Type B pancreatic cell (in vitro differentiated cells): ENCODE measurements at places on chromosomes 4 and X. TPM values are rescaled to one million over a fixed set of nuclear protein-coding genes. Genes with fewer than 3 reads are reported as not detected.

Gene CPE
- 111 and 149 TPM in 2 replicates for total RNA-seq

GRCh38 chrX:41491267-41492004 is 44.3 kb downstream of the NYX start:
- no peak for DNase-seq

Gene ARHGAP24
- 10.9 and 11.7 TPM in 2 replicates for total RNA-seq

GRCh38 chr4:151313306-151314009 is 11.9 kb downstream of the SH3D19 start:
- DNase-seq: no peak

GRCh38 chr4:2560167-2560566 is 23.7 kb downstream of the FAM193A start:
- no peak for DNase-seq

Gene KLB
- 0.43 and 0.62 TPM in 2 replicates for total RNA-seq

DNA sequence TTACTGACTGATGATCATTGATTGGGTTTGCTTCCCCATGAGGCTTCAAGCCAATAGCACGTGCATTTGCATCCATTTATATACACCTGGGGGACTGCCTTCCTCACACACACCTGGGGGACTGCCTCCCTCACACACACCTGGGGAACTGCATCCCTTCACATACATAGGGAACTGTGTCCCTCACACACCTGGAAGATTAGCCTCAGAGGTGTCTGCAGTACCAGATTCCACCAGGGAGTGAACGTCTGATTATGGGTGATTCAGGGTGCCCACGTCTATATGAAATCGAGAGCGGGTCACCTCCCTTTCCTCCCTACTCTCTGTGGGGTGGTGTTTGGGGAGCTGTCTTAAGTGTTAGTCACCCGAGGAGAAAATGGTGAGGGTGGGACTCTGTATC is 16.9 kb downstream of the CD99 start:
- no peak for DNase-seq

Gene VCX2
- not detected in 2 replicates for total RNA-seq

DNA sequence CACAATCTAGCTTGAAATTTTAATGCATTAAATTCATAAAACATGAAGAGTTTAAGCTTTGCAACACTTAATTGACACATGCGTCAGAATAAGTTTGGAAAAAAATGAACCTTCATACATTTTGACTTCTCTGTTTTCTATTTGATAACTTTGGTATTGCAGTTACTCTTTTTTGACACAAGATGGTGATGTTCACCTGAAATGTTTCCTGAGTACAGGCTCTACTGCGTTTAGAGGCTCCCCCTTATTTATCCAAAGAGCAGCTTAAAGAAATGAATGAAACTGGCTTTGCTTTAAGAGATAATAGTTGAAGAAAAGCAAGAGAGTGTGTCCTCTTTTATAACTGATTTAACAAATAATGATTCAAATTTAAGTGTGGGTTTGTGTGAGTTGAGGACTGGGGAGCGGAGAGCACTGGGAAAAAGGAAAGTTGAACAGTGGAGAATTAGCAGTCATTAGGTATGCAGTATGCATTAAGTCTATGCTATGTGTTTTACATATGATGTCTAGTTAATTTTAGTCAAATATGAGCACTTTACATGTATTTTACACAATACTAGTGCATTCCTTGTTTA is 180.6 kb upstream of the NUDT6 start:
- DNase-seq: no peak

DNA sequence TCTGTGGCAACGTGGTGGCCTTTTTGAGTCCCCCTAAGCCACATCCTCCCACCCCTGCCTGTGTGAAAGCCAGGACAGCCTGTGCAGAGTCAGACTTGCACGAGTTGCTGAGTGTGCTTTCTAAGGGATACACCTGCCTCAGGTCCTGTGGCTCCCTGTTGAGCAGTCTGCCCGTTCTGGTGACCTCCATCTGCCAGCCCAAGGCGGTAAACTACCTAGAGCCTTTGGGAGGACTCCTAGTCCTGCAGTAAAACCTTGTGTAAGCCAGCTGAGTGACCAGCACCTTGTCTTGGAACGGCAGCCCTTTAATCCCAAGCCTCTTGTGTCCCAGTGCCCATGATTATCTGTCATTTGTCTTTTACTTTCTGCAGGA is 69.3 kb downstream of the NBDY start:
- no peak for DNase-seq

Gene DNAJB14
- total RNA-seq: 39.8 and 43.5 TPM in 2 replicates

DNA sequence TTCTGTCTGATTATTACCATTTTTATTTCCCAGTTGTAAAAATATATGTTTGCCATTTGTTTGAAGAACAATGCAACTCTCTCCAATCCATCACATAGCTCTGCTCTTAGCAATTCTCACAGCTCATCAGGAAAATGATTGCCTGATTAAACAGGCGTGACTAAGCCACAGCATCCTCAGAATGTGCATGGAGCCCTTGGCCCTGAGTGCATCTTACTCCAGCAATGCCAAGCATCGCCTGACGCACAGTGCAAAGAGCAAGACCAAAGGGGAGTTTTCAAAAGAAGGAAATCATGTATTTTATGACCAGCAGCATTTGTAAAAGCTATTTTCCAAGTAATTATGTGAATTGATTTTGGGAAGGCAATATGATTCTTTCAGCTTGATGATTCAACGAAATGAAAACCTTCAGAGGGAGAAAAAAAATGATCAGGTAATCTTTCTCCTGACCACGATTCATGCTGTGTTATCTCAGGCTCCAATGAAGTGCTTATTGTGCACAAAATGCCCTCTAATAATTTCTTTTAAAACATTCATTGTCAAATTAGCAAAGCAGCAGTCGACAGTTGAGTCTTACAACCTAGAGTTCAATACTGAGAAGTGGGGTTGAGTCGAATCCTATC is 138.0 kb upstream of the FAM9B start:
- no peak for DNase-seq

Gene IQSEC2
- 8.2 and 10.9 TPM in 2 replicates for total RNA-seq

GRCh38 chrX:131818297-131818936 is 204.7 kb upstream of the STK26 start:
- DNase-seq: no peak

DNA sequence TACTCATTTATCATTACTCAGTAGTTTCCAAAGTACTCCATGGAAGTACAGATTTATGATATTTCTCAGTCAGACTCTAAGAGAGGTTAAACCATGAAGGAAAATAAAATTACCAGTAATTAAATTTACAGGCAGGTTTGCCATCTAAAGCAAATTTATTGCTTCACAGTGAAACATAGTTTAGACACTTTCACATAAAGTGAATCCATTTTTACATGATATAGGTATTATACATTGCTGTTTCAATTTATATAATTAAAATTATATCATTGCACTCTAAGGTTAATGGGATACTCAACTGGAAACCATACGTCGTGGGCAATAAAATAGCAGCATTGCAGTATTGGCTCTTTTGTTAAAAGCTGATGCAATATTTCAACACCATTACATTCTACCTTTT is 202.8 kb downstream of the SLIT2 start:
- DNase-seq: no peak

Gene GABRQ
- 1.0 and 6.1 TPM in 2 replicates for total RNA-seq

DNA sequence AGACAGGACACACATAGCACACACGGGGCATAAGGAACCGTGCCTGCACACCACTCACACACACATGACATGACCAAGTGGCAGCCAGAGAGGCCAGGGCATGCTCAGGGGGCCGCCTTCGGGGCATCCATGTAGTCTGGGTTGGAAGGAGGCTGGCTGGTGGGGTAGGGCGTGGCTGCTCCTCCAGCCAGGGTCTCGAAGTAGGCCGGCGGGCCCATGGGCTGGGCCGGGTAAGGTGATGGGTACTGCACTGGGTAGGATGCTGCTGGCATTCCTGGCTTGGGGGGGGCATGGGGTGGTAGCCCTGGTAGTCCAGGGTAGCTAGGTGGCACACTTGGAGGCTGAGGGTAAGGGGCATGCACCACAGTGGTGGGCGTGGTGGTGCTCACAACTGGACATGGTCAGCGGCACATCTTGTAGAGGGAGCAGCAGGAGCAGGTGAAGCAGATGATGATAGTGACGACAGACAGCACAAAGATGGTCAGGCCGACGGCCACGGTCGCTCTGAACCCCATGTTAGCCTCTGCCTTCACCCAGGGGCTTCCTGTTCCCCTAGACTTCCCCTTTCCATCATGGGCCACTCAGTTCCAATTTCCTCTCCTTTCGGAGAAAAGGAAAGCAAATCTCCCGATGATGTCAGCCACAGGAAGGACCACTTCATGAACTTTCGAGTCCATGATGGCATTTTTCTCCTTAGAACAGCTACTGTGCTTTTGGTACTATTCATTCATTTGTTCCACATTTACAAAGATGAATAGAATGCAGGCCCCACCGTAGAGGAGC is 10.9 kb upstream of the DDX3X start:
- DNase-seq: no peak
